GM23338 (cell line): ENCODE measurements at places on chromosomes 12 and 14. TPM values are rescaled to one million over a fixed set of nuclear protein-coding genes. Genes with fewer than 3 reads are reported as not detected.

DNA sequence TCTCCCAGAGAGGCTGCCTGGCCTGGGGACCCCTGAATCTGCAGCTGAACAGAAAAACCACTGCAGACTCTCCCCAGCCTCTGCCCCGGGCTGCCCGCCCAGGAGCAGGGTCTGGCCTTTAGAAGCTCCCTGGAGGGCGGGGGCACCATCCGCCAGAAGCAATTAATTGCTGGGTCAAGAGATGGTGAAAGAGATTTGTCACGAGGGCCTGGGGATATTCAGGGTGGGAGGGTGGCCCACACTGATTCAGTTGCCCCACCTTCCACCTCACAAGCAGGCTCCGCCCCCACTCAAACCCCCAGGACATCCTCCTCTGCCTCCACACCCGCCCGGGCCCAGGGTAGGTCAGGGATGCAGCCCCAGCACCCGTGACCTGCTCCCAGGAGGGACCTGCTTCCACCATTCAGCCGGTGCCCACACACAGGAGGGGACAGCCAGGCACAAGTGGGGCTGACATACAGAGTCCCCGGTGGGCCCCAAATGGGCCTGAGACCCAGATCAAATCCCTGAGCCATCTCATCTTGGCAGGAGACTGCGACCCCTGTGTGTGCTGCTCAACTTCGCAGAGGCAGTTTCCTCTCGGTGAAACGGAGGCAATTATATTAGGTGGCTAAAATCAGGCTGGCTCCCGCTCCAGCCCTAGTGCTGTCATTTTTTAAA is 23.0 kb downstream of the NCOR2 start:
- DNase-seq, result no peak

The TAS2R7 gene
- polyA plus RNA-seq, result not detected in 2 replicates

DNA sequence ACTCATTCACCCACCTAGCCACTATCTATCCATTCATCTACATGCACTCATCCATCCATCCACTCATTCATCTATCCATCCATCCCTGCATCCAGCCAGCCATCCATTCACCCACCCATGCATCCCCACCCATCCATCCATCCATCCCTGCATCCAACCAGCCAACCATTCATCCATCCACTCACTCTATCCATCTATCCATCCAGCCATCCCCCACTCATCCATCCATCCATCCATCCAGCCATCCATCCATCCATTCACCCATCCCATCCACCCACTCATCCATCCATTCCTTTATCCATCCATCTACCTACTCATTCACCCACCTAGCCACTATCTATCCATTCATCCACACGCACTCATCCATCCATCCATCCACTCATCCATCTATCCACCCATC is 73.1 kb downstream of the NOC4L start:
- no peak for DNase-seq

The LAG3 gene
- polyA plus RNA-seq, result 3.7 and 3.9 TPM in 2 replicates

The PRPH gene
- polyA plus RNA-seq, result 0.36 and 0.43 TPM in 2 replicates

The MOK gene
- 3.1 and 4.7 TPM in 2 replicates for polyA plus RNA-seq

DNA sequence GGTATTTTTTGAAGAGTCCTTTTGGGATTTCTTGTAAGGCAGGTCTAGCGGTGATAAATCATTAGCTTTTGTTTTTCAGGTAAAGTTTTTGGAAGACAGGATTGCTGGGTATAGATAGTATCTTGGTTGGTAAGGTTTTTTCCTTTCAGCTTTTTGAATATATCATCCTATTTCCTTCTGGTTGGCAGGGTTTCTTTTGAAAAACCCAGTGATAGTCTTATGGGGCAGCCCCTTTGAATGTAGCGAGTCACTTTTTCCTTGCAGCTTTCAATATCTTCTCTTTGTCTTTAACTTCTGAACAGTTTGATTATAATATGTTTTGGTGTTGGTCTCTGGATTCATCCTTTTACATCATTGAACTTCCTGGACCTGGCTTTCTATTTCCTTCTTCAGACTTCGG is 20.2 kb downstream of the TMX1 start:
- no peak for DNase-seq

The HEBP1 gene
- polyA plus RNA-seq, result 45.1 and 46.8 TPM in 2 replicates

GRCh38 chr12:116779597-116779996 is 41.5 kb downstream of the RNFT2 start:
- DNase-seq, result no peak

- DNase-seq, result no peak
Measured at GRCh38 chr12:28611115-28611435, 420.8 kb downstream of the CCDC91 start.

GRCh38 chr14:99258341-99258861 is 13.6 kb downstream of the BCL11B start:
- DNase-seq, result peak; percentile 72

DNA sequence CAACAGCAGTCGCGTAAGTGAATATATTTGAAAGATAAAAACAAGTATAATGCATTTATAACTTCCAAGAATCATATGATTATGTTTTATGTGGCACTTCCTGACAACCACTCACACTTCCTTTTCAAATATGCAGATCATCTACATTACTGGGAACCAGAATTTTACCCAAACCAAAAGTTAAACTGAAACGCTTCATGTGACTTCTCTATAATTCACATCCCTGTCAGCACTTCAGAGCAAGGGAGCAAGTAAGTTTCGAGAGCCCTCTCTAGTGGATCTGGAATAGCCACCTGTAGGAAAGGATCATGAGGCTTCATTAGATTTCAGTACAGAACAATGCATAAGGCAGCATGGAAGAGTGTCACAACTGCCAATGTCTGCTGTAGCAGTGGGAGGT is 13.7 kb upstream of the ALX1 start:
- no peak for DNase-seq

The SMIM41 gene
- 0.66 and 0.80 TPM in 2 replicates for polyA plus RNA-seq

DNA sequence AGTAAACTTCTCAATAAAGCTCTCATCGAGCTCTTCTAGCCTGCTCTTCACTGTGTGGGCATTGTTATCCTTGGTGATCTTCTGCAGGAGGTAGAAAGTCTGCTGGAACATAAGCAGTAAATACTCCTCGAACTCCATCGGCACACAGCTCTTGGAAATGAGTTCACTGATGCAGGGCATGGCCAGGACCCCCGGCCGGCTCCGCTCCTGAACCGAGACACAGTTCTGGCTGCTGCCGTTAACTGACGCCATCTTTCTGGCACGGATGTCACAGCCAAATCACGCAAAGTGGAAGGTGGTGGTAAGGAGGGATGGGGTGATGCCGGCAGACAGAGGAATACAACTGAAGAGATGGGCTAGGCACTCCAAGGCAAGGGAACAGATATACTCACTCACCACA is 23.7 kb upstream of the EDDM3A start:
- DNase-seq, result no peak

DNA sequence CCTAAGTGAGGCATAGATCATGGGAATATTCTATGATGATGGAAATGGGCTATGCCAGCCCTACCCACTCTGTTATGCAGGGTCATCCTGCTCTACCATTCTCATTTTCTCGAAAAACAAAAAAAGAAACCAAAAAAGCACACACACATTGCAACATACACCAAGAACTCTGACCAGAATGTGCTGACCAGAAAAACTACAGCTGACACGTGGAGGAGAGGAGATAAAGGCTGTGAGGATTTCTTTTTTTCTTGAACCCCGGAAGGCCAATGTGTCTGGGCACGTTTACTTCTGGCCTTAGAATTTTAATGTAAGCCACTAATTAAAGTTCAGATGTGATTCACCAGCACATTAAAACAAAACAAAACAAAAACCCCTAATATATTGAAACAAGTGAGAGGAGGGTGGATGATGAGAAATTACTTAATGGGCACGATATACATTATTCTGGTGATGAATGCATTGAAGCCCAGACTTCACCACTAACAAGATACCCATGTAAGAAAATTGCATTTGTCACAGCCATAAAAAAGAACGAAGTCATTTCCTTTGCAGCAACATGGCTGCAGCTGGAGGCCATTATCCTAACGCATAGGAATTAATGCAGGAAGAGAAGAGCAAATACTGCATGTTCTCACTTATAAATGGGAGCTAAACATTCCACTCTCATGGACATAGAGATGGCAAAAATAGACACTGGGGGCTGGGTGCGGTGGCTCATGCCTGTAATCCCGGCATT is 66.3 kb upstream of the PLEKHG3 start:
- DNase-seq, result no peak

- DNase-seq, result no peak
Measured at GRCh38 chr12:28527631-28528249, 337.5 kb downstream of the CCDC91 start.

- DNase-seq, result no peak
Measured at GRCh38 chr12:52519387-52519703, 849 bp downstream of the KRT5 start.

DNA sequence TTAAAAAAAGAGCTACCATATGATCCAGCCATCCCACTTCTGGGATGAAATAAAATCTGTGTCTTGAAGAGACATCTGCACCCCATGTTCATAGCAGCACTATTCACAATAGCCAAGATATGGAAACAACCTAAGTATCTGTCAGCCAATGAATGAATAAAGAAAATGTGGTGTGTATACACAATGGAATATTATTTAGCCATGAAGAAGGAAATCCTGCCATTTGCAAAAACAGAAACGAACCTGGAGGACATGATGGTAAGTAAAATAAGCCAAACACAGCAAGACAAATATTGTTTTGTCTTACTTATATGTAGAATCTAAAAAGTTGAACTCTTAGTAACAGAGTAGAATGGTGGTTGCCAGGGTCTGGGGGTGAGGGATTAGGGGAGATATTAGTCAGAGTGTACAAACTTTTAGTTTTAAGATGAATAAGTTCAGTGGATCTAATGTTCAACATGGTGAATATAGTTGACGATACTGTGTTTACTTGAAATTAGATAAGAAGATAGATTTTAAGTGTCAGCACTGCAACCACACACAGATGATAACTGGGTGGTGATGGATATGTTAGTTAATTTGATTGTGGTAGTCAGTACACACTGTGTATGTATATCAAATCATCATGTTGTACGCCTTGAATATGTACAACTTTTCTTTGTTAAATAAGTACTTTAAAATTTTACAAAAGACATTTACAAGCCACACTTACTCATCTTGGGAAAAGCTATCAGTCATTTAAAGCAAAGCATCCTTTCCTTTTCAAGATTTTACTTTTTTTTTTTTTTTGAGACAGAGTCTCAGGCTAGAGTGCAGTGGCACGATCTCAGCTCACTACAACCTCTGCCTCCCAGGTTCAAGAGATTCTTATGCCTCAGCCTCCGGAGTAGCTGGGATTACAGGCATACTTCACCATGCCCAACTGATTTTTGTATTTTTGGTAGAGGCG is 89.9 kb downstream of the BICD1 start:
- DNase-seq, result no peak

- DNase-seq, result no peak
Measured at GRCh38 chr12:25266497-25266896, 15.8 kb upstream of the KRAS start.

GRCh38 chr14:75381642-75382041 is 46.2 kb upstream of the JDP2 start:
- DNase-seq, result no peak

- DNase-seq, result no peak
Measured at GRCh38 chr12:100138803-100139098, 3.9 kb downstream of the BLTP3B start.

- DNase-seq, result no peak
Measured at GRCh38 chr12:112611908-112612307, 179.6 kb upstream of the RPH3A start.

The CHST11 gene
- 6.9 and 7.7 TPM in 2 replicates for polyA plus RNA-seq

DNA sequence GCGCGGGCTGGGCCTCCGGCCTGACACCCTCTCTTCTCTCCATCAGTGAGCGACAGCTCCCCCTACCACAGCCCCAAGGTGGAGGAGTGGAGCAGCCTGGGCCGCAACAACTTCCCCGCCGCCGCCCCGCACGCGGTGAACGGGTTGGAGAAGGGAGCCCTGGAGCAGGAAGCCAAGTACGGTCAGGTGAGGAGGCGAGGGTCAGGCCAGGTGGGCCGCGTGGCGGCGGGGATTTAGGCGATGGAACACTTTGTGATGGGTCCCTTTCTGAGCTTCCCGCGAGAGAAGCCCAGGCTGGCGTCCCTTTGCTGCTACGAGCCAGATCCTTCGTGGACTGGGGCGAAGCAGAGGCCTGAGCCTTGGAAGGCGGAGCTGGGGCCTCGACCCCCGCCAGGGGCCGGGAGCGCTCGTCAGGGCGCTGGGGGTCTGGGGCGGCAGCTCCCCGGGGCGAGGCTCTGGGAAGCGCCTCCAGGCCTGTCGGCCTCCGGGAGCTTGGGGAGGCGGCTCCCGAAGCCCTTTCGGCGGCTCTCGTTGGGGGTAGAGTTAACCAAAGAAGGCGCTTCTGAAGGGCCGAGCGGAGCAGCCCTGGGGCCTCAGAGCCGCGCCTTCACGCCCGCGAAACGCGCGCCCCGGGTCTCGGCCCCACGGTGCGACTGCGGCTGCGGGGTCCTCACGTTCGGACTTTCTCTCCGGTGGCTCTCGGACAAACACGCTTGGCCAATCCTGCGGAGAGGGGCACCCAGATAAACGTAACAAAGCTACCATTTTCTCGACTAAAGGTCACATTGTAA is 5.0 kb downstream of the PAX9 start:
- DNase-seq, result peak; percentile 81

The MMP17 gene
- 10.4 and 16.9 TPM in 2 replicates for polyA plus RNA-seq

GRCh38 chr12:57131896-57132744 is 3.8 kb downstream of the LRP1 start:
- peak; percentile 30 for DNase-seq

DNA sequence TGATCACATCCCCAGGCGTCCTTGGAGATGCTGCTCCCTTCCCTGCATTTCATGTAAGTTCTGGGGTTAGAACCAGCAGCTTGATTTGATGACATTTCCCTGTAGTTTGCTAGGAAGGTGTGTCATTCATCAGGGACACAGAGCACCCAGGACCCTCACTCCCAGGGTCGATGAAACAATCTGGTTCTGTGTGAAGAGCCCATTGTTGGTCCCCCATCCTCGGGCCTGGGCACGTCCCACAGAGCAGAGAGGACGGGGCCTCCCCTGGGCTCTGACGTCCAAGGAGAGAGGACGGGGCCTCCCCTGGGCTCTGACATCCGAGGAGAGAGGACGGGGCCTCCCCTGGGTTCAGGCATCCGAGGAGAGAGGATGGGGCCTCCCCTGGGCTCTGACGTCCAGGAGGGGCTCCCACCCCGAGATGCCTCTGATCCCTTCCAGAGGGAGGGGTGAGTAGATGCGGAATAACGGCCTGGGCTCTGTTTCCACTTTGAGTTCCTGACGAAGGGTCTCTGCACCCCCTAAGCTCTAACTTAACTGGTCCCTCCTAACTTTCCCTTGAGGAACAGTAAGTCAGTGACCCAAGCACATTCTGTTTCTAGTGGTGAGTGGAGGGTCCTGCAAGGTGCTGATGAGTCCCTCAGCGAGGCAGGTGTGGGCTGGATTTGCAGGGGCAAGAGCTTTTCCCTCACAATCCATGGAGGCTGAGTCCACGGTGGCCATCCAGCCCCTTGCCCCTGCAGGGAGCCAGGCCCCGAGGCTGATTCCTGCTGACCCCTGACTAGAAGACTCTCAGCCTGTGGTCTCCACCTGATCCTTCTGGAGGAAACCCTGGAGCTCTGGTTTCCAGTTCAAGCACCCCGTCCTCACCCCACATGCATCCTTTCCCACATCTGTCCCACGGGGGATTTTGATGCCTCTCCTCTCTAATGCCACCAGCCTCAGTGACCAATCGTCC is 35.5 kb upstream of the SFSWAP start:
- no peak for DNase-seq

The AACS gene
- polyA plus RNA-seq, result 31.1 and 33.0 TPM in 2 replicates
